ENCODE measurements at places on chromosomes 7 and 10.

DNA sequence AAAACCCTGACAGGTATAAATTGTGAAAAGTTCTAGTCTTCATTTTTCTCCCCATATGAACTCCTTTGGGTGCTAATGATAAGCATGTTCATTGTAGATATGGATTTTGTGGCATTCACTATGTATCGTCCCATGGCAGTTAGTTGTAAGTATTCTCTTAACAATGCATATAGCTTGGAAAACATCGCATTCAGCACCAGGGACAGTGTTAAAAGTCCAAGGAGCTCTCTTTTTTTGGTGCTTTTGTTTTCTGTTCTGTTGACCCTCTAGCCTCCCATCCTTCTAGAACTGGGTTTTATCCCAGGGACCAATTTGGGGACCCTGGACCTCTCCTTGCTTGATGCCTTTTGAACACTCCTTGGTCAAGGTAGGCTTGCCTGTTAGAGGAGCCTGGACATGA lies 37.7 kb downstream of the INSYN2A start:
- no peak overlapping the region for H3K27ac ChIP-seq
- no peaks in the 10 kb centered on the region for H3K36me3 ChIP-seq
- DNase-seq, result no peak
- H3K27me3 ChIP-seq, result no peaks in the 10 kb centered on the region
- H3K4me3 ChIP-seq, result no peak overlapping the region
- no peaks in the 10 kb centered on the region for H3K4me1 ChIP-seq

GRCh38 chr10:98097616-98098015 lies 36.8 kb upstream of the R3HCC1L start:
- no peak overlapping the region for H3K27ac ChIP-seq
- H3K27me3 ChIP-seq, result no peaks in the 10 kb centered on the region
- no peak for DNase-seq
- no peak overlapping the region for H3K4me3 ChIP-seq

DNA sequence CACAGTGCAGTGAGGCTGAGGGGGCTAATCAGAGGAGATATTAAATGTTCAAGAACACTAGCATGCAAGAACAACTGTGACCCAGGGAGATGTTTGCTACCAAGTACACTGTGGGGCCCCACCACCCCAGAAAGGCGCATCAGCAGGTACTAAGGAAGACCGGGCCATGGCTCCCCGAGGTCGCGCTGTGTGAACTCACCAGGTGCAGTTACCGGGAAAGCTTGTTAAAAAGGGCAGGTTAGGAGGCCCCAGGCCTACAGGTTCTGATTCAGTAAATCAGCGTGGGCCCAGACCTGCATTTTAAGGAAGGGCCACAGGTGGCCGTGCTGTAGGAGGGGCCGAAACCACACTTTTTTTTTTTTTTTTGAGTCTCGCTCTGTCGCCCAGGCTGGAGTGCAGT lies 54.6 kb downstream of the TMEM209 start:
- no peak for DNase-seq
- H3K36me3 ChIP-seq, result no peaks in the 10 kb centered on the region
- no peak overlapping the region for H3K27ac ChIP-seq
- no peaks in the 10 kb centered on the region for H3K4me1 ChIP-seq

DNA sequence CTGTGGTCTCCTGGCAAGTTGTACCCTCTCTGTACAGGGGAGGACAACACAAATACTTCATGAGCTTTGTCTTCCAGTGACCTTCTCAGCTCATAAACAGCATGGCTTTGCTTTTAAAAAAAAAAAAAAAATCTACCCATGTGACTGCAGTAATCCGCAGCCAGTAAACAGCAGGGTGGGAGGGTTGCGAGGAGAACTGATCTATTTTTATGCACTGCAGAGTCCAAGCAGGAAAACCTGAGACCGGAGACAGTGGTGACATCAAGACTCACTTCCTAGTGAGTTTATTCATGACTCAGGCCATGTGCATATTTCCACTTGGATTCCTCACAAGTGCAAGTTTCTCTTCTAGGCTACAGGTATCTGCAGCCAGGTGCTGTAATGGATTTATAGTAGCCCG lies 127.9 kb downstream of the NRF1 start:
- H3K27me3 ChIP-seq, result no peaks in the 10 kb centered on the region
- DNase-seq, result no peak
- no peak overlapping the region for H3K27ac ChIP-seq
- no peak overlapping the region for H3K4me3 ChIP-seq
- peaks cover 18% of the 10 kb centered on the region for H3K36me3 ChIP-seq
- no peaks in the 10 kb centered on the region for H3K4me1 ChIP-seq

DNA sequence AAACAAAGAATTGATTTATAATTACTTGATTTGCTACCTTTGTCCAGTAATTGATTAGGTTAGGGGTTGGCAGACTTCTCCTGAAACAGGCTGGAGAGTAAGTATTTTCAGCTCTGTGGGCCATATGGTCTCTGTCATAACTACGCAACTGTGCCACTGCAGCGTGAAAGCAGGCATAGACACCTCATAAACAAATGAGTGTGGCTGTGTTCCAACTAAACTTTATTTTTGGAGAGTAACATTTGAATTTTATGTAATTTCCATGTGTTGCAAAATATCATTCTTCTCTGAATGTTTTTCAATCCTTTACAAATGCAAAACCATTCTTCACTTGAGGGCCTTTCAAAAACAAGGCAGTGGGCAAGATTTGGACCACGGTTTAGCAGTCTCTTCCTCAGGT lies 76.9 kb downstream of the GALNT17 start:
- DNase-seq, result no peak
- no peaks in the 10 kb centered on the region for H3K27me3 ChIP-seq
- no peak overlapping the region for H3K4me3 ChIP-seq
- no peak overlapping the region for H3K27ac ChIP-seq

Data from ascending aorta (tissue), 2 donors.